NCI-H1092 (cell line): ENCODE measurements at places on chromosomes 4 and X.
A peak's percentile ranks its signal among the peaks of the same experiment; 100 is the strongest.

GRCh38 chr4:26321373-26322221 is 783 bp downstream of the RBPJ start:
- no peak for DNase-seq

DNA sequence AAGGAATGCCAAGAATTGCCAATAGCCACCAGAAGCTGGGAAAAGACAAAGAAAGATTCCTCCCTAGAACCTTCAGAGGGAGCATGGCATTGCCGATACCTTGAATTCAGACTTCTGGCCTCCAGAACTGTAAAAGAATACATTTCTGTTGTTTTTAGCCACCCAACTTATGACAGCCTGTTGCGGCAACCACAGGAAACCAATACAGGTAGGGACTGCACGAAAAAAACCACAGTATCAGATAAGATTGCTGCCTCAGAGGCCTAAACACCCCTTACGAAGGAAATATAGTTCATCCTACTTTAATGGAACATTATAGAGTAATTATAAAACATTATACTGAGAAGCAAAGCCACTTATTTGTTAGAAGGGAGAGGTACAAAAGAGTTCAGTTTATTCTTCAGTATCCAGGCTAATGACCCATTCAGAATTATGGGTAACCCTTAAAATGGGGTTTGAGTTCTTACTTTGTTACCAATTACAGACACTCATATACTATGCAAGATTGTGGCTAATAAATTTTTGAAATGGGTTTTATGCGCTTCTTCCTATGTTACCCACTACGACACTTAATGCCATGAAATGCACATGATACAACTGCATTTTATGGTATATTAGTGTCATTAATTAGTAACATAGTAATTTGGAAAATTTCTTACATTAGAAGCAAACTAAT is 37.4 kb upstream of the SMIM10L2A start:
- no peak for DNase-seq

DNA sequence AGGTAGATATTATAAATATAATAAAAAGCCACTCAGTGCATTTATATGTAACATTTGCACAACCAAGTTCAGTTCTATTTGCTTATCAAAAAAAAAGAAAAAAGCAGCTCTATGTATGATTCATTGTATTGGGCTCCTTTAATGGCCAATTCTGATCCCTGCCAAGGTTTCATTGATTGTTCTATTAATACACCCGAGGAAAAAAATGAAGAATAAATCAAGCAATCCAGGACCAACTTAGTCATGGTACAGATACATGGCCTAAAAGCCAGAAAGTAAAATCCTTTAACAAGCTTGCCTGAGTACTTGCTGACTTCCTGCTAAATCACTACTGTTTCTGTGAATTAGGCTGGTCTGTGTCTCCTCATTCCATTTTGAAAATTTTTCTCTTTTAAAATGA is 77.6 kb upstream of the PCDH7 start:
- peak; percentile 39 for DNase-seq

DNA sequence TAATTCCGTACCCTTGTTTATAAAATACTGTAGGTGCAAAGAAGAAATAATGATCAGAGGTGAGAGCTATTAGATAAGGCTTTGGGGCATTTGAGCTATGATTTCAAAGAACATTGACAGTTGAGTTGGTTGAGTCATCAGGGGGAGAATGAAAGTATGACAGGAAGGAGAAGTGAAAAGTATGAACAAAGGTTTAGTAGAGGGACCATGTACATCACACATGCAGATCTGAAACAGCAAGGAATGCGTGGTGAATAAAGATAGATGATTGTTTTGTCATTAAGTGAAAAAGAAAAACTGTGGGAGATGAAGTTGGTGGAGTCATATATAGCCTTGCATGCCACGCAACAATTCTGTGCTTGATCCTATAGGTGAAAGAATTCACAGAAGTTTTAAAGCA is 163.1 kb downstream of the ARAP2 start:
- no peak for DNase-seq

DNA sequence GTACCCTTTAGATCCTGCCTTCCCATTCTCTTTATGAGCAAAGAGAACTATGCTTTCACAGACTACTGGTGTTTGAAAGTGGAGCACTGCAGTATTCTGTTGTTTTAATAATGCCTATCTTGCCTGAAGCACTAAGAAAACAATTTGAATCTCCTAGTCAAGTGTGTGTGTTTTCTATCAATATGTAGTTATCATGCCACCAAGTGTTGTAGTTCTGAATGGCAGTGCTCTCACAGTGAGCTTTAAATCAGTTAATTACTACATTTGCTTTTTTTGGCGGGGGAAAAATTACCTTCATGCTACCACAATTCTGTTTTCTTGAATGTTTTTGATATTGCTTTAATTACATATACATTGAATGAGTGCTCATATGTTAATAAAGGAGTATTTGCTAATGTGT is 143.6 kb upstream of the FAM47A start:
- DNase-seq, result no peak

- DNase-seq, result no peak
These were observed 814.8 kb upstream of the GRID2 start for GRCh38 chr4:91488946-91489345.

DNA sequence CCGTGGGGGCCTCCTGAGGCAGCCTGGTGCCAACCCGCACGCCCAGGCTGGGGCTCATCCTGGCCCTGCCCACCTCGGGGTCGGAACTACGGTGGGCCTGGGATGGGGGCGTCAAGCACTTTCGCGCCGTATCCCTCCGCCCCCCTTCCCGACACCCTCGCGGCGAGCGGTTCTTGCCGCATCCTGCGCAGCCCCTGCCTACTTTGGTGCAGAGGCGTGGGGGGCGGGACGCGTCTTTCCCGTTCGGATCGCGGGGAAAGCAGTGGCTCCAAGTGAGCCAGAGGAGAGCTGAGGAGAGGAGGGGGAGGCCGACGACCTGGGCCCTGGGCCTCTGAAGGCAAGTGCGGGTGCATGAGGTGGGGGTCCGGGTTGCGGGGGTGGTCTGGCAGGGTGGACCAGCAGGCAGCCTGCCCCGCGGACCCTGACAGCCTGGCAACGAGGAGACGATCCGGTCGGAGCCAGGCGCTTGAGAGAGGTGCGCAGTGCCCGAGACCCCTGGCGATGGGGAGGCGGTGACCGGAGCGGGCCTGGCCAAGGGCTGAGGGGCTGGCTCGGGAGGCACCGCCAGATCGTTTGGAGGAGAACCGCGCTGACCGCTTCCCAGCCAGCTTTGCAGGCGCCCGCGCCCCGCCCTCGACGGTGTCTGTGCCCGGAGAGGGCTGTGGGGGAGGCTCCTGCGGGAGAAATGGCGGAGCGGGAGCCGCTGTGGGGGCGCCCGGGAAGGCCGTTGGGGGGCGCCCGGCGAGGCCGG is at the start of gene GPRASP2:
TSS of gene GPRASP2 (plus strand) at position 233 of the 751 bp plus-strand sequence. CDS start 2,422 bp downstream, outside the sequence.
- peak; percentile 25 for DNase-seq

GRCh38 chr4:75496406-75496805 is 17.8 kb downstream of the RCHY1 start:
- no peak for DNase-seq

- no peak for DNase-seq
These were observed 79.2 kb upstream of the DKK2 start for GRCh38 chr4:107115185-107115847.

DNA sequence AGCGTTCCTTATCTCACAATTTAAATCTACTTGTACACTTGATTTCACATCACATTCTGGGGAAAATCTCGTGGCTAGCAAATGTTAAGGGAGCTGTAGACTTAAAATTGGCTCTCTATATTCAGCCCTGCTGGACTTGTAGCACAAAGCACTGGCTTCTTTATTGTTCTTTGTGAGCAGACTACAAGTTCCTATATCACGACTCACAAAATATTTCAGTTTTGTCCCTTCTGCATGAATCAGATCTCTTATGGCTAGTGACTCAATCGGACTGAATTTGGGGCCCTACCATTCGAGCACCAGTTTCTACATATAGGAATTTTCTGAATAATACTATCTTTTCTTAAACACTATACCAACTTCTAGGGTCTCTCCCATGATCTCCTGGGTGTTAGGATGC is 390.1 kb downstream of the ADAM29 start:
- DNase-seq, result no peak

DNA sequence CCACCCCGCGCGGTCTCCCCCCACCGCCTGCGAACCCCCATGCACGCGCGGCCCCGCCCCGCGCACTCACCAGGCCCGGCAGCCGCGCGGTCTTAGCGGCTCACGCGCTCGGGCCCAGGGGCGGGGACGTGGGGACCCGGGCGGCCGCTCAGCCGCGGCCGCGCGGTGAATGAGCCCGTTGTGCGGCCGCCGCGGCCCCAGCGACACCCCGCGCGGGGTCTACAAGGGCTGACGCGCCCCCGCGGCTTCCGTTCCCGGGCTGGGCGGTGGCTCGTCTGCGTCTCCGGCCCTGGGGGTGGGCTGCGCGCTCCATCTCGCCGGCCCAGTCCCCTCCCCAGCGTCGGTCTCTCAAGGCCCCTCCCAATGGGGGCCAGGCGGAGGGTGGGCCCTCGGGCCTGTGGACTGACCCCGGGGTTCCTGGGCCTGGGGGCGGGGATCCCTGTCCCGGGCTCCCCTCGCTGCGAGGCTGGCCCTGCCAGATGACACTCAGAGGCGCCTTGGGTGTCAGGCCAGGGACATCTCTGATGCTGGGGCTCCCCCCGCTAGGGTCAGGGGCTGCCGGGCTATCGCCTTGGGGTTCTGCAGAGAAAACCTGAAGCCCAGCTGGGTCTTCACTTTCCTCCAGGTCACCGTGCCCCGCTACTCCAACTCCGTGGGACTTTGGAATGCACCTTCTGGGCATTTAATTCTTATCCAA is 4.3 kb upstream of the SLC26A1 start:
- DNase-seq, result no peak

DNA sequence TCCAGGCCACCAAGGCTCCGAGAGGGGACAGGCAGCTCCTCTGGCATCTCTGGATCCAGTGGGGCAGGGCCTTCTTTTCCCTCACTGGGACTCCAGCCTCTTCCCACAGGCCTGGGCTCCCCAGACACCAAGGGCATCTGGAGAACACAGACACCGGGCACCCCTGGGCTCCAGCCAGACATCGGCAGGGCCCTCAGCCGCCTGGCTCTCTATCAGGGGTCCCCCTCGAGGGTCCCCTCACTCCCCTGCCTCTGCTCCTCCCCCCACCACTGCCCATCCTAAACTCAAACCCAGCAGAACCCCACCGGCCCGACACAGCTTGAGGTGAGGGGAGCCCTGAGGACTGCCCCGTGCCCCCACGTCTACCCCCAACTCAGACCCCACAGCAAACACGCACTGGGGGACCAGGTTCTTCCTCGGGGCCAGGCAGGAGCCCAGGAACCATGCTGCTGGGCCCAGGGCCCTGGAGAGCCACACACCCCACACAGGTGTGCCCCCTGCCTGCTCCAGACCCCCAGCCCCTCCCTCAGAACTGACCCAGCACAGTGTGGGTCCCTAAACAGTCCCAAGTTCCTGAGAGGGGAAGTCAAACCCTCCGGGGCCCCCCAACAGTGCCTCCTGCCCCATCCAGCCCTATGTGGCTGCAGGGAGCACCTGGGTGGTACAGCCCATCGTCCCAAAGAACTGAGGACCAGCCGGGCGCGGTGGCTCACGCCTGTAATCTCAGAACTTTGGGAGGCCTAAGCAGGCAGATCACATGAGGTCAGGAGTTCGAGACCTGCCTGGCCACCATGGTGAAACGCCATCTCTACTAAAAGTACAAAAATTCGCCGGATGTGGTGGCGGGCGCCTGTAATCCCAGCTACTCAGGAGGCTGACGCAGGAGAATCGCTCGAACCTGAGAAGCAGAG is 86.8 kb downstream of the FAM53A start:
- DNase-seq, result no peak

DNA sequence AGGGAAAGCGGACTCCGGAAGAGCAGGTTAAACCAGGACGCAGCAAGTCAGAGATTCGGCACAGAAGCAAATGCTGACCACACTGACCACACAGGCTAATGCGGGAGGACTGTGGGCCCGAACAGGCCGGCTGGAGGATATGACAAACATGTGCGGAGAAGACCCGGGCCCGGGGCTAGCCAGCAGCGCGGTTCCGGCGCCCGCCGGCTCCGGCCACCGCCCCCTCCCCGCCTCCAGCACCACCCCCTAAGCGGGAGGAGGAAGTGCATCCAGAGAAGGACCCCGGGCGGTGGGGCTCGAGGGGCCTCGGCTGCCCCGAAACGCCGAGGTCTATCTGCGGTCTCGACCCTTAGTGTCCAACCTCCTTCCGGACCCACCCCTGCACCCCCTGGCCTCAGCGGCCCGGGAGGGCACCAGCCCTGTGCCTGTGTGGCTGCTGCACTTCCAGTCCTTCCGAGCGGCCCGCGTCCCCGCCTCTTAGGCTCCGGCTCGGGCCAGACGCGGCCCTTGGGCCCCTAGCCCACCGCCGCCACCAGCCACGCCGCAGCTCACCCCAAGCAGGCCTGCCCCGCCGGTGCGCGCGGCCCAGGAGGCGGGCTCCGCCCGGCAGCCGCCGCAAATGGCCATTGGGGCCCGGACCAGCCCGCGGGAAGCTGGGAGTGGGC is 2.1 kb downstream of the ELOVL6 start:
- DNase-seq, result peak; percentile 30

DNA sequence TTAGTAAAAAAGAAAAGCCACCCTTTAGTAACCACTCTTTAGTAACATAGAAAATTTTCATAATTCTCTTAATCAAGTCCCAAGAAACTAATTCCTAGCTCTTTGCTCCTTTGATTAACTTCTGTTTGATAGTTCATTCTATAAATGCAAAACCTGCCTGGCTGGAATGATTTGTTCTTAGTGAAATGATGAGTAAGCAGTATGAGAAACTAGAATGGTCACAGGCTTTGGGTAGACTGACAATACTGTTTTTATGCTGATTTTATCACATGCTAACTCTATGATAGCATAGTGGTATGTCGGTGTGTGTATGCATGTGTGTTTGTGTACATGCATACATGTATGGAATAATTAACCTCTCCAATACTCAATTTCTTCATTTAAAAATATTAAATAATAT is 81.2 kb downstream of the SYTL5 start:
- DNase-seq, result no peak
